RPMI8226 (cell line): ENCODE measurements at places on chromosomes 1 and 21.

GRCh38 chr1:155091071-155092051 is 12.7 kb downstream of the EFNA3 start:
- peak; percentile 89 for DNase-seq

GRCh38 chr1:219312967-219313366 is 139.3 kb downstream of the LYPLAL1 start:
- no peak for DNase-seq

- no peak for DNase-seq
Observed at GRCh38 chr1:38207275-38207674, 160.7 kb upstream of the POU3F1 start.

DNA sequence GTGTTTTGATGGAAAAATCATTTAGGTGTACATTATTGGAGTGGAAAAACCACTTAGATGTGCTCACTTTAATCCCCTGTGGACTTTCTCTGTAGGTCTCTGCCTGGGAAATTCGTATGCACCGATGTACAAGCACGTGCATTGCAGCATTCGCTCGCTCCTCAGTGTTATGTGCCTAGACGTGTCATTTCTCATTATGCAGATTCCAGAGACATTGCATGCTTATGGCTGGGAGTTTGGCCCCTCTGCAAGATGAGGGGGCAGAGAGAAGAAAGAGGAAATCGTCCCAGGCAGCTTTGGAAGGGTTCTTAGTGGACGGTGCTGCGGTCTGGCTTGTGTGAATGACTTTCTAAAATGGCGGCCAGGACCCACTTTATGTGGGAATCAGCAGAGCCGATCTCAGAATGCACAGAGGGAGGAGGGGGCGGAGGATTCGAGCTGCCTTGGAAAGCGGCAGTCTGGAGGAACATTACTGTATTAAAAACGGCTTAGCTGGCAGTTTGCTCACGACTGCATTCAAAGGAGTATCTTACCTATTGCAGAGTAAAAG is 2.3 kb downstream of the SPEN start:
- peak; percentile 92 for DNase-seq

DNA sequence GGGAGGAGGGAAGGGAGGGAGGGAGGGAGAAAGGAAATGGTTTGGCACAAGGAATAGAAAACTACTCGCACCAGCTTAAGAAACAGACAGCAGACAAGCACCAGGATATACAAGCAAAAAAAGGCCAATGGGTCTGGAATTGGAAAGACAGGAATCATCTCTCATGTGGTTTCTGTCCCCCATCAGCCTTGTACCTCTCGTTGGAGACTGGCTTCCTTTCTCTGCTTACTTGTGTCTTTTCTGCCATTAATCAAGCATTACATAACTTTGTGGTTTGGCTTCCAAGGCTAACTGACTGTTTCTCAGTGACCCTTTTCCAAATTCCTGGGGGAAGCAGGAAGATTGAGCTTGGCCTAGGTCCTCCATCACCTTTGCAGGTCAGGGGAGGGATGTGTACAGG is 11.8 kb upstream of the RALGPS2 start:
- DNase-seq: no peak
